ENCODE measurements at places on chromosomes 4 and X.

DNA sequence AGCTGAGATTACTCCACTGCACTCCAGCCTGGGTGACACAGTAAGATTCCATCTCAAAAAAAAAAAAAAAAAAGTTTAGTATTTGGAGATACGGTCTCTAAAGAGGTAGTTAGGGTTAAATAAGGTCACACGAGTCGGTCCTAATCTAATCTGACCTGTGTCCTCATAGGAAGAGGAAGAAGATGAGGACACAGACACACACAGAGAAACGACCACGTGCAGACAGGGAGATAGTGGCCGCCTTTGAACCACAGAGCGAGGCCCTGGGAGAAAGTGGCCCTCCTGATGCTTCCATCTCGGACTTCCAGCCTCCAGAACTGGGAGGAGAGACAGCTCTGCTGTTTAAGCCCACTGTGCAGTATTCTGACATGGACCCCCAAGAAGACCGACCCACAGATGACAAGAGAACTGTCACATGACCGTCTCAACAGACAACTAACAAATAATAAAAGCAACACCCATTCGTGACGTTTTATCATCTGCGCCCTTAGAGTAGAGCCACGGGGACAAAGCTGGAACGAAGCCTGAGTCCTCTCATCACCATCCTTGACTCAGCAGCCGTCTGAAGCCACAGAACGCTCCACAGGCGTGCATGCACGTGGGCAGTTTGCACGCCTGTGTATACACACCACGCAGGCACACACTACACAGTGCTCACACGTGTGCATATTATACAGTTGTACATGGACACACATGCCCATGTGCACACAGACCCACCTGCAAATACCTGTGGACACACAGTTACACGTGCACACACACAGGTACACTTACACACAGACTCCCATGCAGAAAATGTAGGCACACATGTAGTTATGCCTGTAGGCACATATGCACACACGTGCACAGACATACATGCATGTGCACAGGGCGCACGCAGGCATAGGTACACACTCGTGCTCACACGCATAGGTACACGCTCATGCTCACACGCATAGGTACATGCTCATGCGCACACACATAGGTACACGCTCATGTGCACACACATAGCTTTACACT lies 51.7 kb downstream of the FAM53A start:
- DNase-seq, result no peak

DNA sequence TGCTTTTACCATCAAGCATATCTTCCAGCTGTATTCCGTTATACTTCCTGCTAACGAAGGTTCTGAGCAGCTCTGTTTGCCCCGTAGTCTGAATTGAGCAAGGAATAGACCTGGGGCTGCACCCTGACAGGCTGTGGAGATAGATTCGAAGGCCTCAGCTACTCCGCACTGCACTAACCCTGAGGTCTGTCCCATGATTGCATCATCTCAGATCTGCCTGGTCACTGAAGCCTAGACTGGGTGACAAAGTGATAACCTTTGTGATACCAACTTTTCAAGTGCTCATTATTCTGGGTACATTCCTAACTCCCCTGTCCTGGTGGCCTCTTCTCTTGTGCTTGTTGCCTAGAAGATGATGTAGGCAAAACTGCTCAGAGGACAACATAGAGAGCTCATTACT lies 29.9 kb upstream of the PGRMC1 start:
- DNase-seq, result no peak

GRCh38 chr4:159174645-159175084 lies 71.8 kb downstream of the RAPGEF2 start:
- DNase-seq, result no peak

DNA sequence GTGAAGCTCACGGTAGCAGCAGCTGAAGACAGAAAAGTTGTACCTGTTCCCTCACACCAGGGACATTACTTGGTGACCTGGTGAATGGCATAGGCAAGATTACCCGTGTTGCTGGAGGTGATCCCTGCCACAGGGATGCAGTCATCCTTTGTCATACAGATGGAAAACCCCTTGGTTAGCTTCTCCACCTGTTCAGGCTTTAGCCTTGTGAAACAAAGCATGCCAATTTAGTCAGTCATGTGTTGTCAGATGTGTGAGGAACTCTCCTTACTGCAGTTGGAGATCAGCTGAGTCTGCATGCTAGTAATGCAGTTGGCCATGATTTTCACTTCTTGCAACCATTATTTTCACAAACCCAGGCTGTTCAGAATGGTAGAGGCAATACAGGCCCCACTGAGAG lies 41.0 kb downstream of the AMELX start:
- DNase-seq, result no peak

GRCh38 chr4:105902550-105903262 lies 7.4 kb downstream of the NPNT start:
- DNase-seq, result no peak

GRCh38 chr4:973431-974397 lies at the start of gene DGKQ:
TSS of gene DGKQ (minus strand) at chr4:973569. CDS start at chr4:973482, 87 bp downstream.
- peak; percentile 94 for DNase-seq

- DNase-seq, result no peak
These were observed 96.4 kb upstream of the IQCM start for GRCh38 chr4:149912000-149912399.

GRCh38 chrX:23901805-23902204 lies 5.9 kb downstream of the APOO start:
- peak; percentile 60 for DNase-seq

DNA sequence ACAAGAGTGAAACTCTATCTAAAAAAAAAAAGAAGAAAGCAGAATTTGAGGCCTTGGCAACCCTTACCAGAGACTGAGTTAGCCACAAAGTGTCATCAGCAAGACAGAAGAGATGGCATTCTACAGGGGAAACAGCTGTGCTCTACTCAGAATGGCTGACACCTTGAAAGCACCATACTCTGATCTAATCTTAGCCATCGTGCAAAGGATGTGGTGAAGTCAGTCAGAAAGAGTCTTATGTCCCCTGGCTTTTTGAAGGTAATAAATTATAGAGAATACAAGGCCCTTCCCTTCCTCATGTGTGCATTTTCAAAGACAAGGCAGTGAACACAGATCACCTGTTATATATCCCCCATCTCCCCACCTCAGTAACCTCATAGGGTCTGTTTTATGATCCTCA lies 13.2 kb downstream of the CLNK start:
- no peak for DNase-seq

GRCh38 chr4:146648461-146648783 lies 9.7 kb downstream of the POU4F2 start:
- peak; percentile 23 for DNase-seq

DNA sequence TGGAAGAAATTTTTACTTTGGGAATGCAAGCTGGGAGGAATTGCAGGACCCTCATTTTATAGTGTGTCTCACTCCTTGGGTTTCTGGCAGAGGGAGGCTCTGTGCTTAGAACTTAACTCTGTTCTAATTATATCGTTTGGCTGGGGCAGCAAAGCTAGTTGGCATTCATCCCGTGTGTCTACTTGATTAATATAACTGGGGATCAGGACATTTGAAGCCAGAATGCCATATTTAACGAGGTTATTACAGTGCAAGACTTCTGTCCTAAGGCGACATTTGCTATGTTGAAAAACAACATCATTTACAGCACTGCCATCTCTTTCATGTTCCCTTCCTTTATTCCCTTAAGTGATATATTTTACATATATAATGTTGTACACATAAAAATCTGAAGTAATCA lies 179.1 kb upstream of the TBC1D9 start:
- DNase-seq, result peak; percentile 81

DNA sequence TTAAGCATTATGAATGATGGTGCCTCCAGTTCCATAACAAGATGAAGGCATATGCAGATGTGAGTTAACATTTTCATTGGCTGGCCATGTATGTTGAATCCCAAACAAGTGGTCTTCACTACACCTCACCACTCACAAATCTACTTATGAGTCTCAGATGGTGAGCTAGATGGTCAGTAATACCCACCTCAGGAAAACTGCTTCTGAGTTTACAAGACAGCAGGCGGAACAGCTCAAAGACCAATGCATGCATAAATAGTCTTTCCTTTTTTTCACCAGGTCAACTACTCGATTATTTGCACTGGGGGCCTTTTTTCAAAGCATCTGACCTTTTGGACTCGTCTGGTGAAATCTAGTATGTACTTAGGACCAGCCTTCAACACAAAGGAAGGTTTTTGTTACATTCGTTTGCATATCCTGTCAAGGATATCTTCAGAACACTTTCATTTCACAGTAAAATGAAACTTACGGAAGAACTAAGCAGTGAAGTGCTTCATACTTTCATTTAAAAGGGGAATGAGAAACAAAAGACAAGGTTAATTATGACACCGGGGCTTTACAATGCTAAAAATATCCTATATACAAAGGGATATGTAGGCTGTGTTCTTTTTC lies 23.1 kb upstream of the TLR7 start:
- no peak for DNase-seq

GRCh38 chr4:140213116-140213515 lies 59.1 kb upstream of the MAML3 start:
- DNase-seq, result no peak

DNA sequence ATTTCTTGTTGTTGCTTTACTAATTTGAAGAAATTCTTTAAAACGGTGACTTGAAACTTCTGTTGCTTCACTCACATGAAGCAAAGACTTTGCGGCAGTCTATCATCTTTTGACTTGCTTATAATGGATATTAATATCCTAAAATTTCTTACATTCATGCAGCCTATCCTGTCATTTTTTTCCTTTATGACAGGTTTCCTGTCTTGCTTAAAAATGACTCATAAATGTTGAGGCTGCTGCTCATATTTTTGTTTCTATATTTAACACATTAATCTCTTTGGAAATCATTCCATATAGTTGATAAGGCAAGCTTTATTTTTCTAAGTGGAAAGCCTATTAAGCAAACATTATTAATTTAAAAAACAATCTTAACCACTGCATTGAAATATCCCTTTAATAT lies 176.6 kb upstream of the GALNTL6 start:
- no peak for DNase-seq

DNA sequence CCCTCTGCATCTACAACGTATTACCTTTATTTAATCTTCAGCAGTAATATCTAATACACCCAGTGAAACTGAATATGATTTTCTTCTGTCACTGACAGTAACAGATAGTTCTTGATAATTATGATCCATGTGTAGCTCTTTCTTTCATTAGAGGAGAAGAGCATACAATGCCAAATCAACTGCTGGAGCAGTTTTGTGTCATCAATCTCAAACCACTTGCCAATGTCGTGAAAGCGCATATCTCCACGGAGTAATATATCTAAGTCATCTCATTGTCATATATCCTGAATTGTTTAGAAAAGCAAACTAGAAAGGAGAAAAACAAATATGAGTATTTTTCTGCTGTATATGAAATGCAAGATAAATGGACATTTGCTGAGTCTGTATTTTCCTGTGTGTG lies 47.9 kb downstream of the DCAF8L1 start:
- peak; percentile 18 for DNase-seq

GRCh38 chr4:145731028-145731427 lies 51.1 kb downstream of the C4orf51 start:
- DNase-seq, result peak; percentile 52

- DNase-seq, result no peak
These were observed 62.7 kb downstream of the SLC9A6 start for GRCh38 chrX:136047969-136048368.

DNA sequence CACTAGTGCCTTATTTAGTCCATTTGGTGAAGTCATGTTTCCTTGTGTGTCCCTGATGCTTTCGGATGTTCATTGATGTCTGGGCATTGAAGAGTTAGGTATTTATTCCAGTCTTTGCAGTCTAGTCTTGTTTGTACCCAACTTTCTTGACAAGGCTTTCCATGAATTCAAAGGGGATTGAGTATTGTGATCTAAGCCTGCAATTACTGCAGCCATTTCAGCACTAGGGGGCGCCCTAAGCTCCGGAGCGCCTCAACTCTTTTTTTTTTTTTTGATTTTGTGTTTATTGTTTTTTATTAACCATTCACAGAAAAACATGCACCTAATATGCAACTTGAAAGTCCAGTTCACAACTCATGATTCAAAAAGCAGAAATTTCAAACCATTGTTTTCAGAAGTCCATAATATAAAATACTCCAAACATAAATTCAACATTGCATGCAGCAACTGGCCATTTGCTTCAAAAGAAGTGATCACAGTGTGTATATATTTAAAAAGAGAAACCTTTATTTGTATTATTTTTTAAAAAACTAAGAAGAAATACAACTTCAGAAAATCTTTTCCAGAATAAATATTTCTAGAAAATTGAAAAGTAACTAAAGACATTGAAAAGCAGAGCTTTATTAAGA lies 59.2 kb downstream of the PTPN13 start:
- DNase-seq, result no peak

DNA sequence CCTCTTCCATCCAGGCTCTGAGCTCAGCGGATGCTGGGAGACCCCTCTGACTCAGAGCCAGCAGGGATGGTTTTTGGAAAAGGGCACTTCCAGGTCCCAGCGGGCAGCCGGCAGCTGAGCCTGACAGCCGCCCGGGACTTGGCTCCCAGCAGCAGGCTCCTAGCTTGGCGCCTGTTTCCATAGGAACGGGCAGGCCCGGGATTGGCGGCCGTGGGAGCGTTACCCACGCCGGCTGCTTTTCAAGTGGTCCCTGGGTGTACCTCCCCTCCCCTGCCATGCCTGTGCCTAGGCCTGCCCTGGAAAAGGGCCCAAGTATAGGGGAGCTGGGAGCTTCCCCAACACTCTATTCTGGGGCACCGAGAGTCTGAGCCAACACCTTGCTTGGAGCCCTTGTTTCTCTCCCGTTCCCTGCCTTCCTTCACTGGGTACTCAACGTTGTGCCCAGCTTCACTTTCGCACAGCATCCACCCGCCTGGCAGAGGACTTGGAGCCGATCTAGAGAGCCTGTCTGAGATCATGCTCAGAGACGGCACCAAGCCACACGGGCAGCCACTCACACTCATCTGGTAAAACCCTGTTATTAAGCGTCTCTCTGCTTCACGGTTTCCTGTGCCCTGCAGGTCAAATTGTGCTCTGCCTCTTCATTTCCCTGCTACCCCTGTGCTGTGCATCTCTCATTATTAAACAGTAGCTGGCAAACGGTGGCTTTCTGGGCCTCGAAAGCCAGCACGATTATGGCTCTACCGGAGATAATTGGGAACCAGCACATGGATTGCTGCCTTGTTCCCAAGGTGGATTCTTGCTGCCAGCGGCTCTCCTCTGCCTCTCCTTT lies 521.5 kb downstream of the BCOR start:
- DNase-seq, result peak; percentile 90

GRCh38 chr4:143455211-143455610 lies 58.3 kb upstream of the SMARCA5 start:
- DNase-seq, result no peak

- peak; percentile 73 for DNase-seq
These were observed 129.4 kb upstream of the ARSJ start for GRCh38 chr4:114108869-114109268.

- DNase-seq, result no peak
These were observed 8.7 kb downstream of the FABP2 start for GRCh38 chr4:119313237-119313636.

DNA sequence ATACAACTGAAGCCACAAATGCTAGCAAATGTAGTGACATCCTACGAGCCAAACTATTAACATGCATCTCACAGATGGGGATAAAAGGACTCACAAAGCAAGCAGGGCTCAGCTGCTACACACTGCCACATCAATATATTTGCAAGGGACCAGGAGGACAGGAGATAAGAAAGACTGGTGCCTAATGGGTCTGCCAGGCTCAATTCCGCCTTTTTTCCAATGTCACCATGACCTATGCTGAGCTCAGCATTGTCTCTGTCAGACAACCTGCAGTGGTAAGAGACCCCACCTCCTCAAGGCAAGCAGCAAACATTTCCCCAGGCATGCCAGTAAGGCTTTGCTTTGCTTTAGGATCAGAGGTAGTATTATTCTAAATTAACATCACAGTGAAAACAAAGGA lies 435 bp downstream of the DCX start:
- peak; percentile 61 for DNase-seq
